ENCODE measurements at places on chromosomes 6 and 20. TPM values are rescaled to one million over a fixed set of nuclear protein-coding genes. Genes with fewer than 3 reads are reported as not detected.

DNA sequence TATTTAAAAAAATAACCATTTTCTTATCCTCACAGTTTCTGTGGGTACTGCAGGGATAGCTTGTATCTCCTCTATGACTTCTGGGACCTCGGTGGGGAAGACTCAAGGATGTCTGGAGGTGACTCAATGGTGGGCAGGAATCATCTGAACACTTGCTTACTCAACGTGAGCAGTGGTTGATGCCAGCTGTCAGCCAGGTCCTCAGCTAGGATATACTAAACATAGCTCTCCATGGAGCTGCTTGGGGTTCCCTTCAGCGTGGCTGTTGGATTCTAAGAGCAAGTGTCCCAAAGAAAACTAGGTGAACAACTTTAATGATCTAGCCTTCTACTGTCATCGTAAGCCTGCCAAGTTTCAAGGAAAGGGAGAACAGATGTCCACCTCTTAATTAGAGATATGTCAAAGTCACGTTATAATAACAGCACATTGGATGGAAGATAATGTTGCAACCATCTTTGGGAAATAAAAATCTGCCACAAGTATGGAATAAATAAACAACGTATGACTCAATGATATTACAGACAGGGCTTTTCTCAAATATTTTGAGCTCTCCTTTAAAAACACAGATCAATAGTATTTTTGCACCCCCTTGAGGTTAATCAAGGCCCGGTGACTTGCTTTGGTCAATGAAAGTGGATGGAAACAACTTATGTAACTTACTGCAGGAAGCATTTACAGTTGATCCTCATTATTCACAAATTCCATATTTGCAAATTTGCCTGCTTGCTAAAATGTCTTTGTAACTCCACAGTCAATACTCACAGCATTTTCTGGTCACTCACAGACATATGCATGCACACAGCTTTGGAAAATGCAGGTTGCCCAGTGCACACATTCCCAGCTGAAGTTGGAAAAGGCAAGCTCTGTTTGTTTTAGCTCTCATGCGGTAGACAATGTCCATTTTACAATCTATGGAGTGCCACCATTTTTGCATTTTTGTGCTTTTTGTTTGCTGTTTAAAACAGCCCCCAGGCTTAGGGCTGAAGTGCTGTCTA, 6.6 kb upstream of the HEBP2 start:
- H3K27ac ChIP-seq = peak overlapping the region; percentile 11
- no peaks in the 10 kb centered on the region for H3K36me3 ChIP-seq
- H3K4me3 ChIP-seq = no peak overlapping the region
- DNase-seq = no peak
- H3K4me1 ChIP-seq = peaks cover 12% of the 10 kb centered on the region
- no peaks in the 10 kb centered on the region for H3K27me3 ChIP-seq

DNA sequence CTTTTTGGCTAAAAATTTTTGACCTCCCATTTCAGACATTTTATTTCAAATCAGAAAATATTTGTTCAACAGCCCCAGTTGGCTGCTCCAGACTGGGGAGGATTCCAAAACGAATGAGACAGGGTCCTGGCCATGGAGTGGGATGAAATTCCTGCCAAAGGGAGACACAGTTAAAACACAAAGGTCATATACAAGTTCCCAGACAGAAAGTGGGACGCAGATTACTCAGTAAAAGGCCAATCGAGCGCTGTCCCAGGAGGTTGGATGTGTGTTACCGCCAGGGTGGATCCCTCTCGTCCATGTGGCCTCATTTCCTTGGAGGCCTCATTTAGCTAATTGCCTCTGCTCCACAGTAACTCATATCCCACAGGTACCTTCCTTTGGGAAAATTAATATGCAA, 41.8 kb upstream of the NNAT start:
- no peaks in the 10 kb centered on the region for H3K4me1 ChIP-seq
- H3K36me3 ChIP-seq = no peaks in the 10 kb centered on the region
- H3K27me3 ChIP-seq = peaks cover 24% of the 10 kb centered on the region
- H3K4me3 ChIP-seq = no peak overlapping the region
- no peak for DNase-seq

DNA sequence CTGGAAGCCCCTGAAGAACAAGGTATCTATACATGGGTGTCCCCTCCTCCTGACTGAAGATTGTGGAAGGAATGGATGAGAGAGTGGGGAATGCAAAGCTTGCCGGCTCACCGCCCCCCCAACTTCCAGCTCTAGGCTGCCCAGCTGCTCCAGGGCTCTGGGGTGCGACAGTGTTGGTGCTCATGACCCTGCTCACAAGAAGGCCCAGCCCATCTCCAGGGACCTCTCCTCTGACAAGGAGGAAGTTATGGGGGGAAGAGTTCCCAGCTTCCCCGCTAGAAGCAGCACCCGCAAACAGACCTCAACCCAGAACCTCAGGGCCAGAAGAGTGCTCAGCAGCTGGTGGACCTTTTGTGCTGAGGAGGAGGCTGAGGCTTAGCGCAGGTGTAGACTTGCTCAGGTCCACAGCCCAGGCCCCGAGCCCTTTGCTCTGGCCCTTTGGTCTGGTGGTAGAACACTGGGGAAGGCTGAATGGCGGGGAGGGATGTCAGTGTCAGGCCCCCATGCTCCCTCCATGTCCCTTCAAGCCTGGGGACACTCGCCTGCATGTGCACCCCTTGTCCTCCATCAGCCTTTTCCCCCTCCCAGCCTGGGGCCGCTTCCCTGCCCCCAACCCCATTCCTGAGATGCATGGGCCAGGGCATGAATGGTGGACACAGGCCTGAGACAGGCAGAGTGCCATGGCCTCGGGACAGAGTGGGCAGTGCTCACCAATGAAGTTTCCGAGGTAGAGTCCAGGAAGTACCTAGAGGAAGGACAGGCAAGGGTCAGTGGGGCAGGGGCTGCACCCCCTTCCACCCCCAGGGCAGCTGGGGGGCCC, 1.3 kb downstream of the DUSP15 start:
- H3K4me1 ChIP-seq = peaks cover 15% of the 10 kb centered on the region

DNA sequence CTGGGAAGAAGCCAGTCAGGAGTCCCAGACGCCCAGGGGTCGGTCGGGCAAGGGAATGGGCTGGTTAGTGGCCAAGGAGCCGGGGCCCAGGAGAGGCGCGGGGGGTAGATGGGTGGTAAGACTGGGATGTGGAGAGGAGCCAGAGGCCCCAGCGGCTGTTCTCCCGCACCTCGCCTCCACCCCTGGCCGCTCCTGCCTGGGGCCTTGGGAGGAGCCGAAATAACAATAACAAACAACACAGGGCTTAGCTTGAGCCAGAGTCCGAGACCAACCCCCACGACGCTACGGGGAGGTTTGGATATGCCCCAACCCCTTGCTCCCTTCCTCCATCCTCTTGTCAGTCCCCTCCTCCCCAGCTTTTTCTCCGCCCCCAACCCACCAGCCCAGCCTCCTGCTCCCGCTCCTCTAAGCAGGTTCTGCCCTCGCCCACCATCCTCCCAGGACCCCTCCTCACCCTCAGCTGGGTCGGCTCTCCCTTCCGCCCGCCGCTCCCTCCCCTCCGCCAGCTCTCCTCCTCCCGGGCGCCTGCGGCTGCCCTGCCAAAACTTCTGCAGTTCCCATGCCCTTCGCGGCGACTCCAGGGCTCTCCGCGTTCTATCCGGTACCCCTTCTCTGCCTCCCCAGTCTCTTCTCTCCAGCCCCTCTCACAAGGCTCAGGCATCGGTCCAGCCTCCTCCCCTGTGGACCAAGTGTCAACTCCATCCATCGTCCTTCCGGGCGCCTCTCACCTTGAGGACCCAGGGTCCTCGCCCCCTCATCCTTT, 1.1 kb downstream of the RNF39 start:
- H3K36me3 ChIP-seq = peaks cover 22% of the 10 kb centered on the region
- H3K4me3 ChIP-seq = peak overlapping the region; percentile 50
- H3K4me1 ChIP-seq = peaks cover 14% of the 10 kb centered on the region
- H3K27ac ChIP-seq = no peak overlapping the region
- peaks cover 96% of the 10 kb centered on the region for H3K27me3 ChIP-seq

DNA sequence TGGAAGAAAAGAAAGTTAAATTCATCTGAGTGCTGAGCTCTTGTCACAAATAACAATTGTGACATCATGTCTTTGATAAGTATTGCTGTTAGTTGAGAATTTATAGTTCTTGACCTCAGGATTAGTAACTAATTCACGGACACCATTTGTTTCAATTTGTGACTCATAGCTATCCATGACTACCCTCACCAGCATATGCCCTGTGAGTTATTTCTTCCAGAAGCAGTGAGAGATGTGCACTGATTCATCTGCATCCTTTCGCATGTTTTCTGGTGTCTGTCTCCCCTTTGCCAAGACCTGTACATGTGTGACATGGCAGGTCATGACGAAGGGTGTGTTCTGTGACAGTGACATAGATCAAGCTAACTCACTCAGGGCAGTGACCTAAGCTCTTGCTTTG, 86.9 kb downstream of the SOBP start:
- no peaks in the 10 kb centered on the region for H3K36me3 ChIP-seq
- no peak overlapping the region for H3K27ac ChIP-seq
- no peaks in the 10 kb centered on the region for H3K27me3 ChIP-seq
- H3K4me1 ChIP-seq = peaks cover 9% of the 10 kb centered on the region
- no peak for DNase-seq

GRCh38 chr6:36383606-36384005, 3.9 kb downstream of the ETV7 start:
- peaks cover 52% of the 10 kb centered on the region for H3K27me3 ChIP-seq
- H3K4me1 ChIP-seq = peaks cover 10% of the 10 kb centered on the region
- no peak overlapping the region for H3K27ac ChIP-seq
- no peak for DNase-seq
- no peak overlapping the region for H3K4me3 ChIP-seq
- H3K36me3 ChIP-seq = no peaks in the 10 kb centered on the region

DNA sequence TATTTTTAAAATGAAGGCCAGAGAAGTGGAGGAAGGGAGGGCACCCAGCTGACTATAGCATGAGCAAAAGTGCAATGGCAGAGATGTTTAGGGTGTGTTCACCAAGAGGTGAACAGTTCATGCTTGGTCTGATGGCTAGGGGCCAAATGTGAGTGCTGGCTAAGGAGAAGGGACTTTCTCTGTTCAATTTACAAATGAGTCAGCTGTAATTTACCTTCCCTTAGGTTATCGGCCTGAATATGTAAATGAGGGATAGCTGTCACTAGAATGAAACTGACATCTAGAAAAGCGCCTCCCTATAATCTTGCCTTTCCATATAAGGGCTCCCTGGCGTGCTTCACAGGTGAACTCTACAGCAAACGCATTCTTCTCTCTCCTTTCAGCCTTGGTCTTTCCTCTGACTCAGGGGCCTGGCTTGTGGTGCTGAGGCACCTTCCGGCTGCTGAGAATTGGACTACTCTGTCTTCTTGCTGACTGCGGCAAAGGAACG, 114.7 kb upstream of the BACH2 start:
- H3K36me3 ChIP-seq = no peaks in the 10 kb centered on the region
- H3K4me1 ChIP-seq = peaks cover 2% of the 10 kb centered on the region
- no peak for DNase-seq
- H3K4me3 ChIP-seq = no peak overlapping the region
- H3K27me3 ChIP-seq = peaks cover 14% of the 10 kb centered on the region

DNA sequence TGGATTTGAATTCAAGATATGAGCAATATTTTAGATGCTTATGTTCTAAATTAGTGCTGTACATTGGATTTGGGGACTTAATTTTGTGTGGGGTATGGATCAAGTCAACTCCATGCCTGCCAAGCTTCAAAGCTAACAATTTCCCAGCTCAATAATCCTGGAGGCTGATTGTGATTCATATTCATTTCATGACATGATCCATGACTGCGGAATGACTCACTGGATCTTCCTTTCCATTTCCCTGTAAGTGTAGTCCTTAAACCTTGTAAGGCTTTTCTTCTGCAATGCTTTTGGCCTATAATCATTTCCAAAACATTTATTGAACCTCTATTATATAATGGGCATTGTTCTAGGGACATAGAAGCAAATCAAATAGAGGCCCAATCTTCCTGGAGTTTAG, 44.7 kb upstream of the CCN2 start:
- no peak for DNase-seq

The PKHD1 gene
- total RNA-seq = 1.3 TPM

The RAET1E gene
- not detected for total RNA-seq

The CDSN gene
- not detected for total RNA-seq

The CPXM1 gene
- 130 TPM for total RNA-seq
